ENCODE measurements at places on chromosomes 4 and X.
A peak's percentile ranks its signal among the peaks of the same experiment; 100 is the strongest.

DNA sequence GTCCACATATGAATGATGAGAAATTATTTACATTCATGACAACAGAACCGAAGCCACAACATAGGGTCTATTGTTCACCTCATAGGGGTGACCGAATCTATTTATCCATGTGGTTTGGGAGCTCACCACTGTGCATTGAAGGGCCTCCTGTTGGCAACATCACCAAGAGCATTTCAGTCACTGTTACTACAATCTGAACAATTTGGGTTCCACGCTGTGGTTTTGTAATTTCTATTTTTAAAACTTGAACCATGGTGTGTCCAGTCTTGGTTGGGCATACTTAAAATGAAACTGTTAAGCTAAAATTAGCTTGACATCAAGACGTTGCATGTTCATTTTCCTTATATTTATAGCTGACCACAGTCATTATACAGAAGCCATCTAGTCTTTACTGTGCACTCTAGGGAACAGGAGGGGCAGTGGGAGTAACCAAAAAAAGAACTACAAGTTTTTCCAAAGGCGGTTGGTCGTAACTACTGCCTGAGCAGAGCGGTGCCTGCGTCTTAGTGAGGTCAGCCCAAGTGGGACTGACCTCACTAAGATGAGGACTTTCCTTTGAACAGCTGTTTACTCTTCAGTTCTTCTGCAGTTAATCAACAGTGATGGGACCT, 192.1 kb downstream of the SPRY1 start:
- DNase-seq, result no peak

DNA sequence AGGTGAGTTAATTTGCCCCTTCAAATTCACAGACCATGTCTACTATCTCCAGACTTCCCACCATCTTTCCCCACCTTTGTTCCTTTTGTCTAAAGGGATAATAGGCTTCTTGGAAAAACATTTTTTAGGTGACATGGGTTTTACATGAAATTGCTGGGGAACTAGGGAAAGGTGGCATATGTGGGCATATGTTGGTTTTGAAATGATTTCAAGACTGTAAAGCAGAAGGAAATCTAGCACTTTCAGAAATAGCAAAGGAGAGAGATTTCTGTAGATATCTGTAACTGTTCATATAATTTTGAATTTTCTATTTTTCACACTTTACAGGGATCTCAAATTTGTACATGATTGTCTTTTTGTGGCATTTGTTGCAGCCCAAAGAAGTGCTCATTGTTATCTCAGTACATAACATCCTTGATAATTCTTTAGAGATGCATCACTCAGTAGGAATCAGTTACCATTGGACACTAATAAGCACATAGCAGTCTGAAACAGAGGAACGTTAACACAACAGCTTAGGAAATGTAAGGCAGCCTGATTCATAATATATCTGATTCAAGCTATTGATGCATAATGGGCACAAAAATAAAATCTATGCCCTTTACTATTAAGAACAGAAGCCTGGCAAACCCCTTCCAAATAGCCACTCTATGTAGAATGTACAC, 659.7 kb downstream of the CENPC start:
- no peak for DNase-seq

- no peak for DNase-seq
Observed at GRCh38 chr4:54662901-54663585, 5.3 kb downstream of the KIT start.

DNA sequence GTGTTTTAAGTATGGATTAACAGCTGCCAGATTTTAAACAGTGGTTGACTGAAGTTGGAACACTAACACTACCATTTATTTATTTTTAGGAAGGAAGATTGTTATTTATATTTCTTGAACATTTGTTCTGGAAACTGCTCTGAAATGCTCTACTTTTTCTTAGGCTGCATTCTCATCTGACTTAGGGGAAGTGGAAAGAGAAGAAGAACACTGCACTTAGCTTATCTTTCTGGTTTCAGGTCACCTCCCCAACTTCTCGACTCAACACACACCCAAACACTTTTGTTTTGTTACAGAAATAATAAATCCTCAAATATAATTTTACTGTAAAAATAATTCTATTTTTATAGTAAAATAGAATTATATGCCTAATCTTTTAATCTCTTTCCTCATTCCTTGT, 18.6 kb downstream of the BLTP1 start:
- no peak for DNase-seq

- DNase-seq, result no peak
Observed at GRCh38 chrX:13569479-13570260, at the start of gene EGFL6. TSS of gene EGFL6 (plus strand) at chrX:13569601. CDS start at chrX:13569862, 261 bp downstream.

GRCh38 chr4:1504595-1505500, 98.6 kb upstream of the NKX1-1 start:
- peak; percentile 62 for DNase-seq

- no peak for DNase-seq
Observed at GRCh38 chr4:147198411-147199051, 252.9 kb upstream of the TTC29 start.

DNA sequence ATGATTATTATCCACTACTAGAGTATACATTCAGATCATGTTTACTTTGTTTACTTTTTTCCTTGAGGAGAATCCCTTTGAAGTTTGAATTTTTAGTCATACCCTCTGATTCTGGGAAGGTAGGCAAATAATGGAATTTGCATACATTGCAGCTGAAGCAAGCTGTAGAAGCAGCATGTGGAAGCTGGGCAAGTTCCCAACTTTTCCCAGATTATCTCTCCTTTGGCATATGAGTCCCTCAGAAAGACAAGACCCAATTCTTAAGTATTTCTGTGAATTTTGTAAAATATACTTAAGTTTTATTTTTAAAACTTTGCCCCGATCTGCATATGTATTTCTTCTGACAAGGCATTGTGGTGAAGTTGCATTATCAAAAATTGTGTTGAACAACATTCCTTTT, 94.9 kb downstream of the CNKSR2 start:
- no peak for DNase-seq
